ENCODE measurements at places on chromosomes 2 and 18. TPM values are rescaled to one million over a fixed set of nuclear protein-coding genes. Genes with fewer than 3 reads are reported as not detected.

IL36G gene
- total RNA-seq = not detected

FNDC4 gene
- total RNA-seq = 2.2 TPM

DNA sequence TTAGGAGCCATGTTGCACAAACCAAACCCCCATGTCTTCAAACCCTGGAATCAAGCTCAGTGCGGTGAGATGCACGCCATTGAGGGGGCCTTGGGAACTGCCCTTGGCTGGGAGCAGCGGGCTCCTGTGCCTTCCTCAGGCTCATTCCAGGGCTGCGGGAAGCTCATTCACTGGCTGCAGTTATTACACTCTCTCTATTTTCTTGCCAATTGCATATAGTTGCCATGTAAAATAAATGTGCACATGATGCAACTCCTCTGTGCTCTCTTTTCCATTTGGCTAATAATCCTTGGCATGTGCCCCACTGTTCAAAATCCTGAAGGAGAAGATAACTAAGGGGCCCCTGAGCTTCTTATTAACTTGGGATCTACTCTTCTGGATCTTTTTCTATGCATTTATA lies 74.7 kb downstream of the KCTD1 start:
- DNase-seq = no peak

DNA sequence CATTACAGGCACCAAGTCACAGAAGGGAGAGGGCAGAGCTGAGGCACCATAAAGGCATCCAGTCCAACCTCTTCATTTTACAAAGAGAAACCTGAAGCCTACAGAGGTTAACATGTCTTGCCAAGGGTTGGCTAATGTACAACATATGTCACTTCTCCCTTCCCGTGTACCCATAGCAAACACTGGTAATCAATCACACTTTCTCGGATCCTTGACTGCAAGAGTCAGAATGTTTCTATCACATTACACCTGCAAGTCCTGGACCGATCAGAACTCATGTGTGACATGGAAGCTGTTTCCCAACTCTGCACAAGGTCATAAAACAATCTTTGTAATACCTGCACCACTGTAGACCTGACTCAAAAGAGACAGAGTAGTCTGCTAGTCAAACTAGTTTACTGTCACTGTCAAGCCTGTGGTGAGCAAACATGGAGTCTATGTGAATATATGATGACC lies 6.0 kb downstream of the ANKRD44 start:
- DNase-seq = no peak

GRCh38 chr2:45670646-45671045 lies 19.2 kb downstream of the PRKCE start:
- no peak for DNase-seq

Measured in right atrium auricular region (tissue), 2 donors.